ENCODE measurements at places on chromosomes 5 and 9. TPM values are rescaled to one million over a fixed set of nuclear protein-coding genes. Genes with fewer than 3 reads are reported as not detected.

The WHRN gene
- total RNA-seq: 16.4 TPM

- no peak for DNase-seq
These were observed 13.9 kb downstream of the PIK3R1 start for GRCh38 chr5:68229416-68229815.

GRCh38 chr9:10003047-10003446 is 609.8 kb downstream of the PTPRD start:
- DNase-seq: no peak

- DNase-seq: peak; percentile 28
These were observed 37.0 kb downstream of the MAMDC2 start for GRCh38 chr9:70080481-70081119.

- no peak for DNase-seq
These were observed 11.5 kb upstream of the CARD19 start for GRCh38 chr9:93084471-93084881.

GRCh38 chr9:97425336-97425972 is 13.6 kb downstream of the TDRD7 start:
- DNase-seq: no peak

The DRD1 gene
- under 0.01 TPM for total RNA-seq

DNA sequence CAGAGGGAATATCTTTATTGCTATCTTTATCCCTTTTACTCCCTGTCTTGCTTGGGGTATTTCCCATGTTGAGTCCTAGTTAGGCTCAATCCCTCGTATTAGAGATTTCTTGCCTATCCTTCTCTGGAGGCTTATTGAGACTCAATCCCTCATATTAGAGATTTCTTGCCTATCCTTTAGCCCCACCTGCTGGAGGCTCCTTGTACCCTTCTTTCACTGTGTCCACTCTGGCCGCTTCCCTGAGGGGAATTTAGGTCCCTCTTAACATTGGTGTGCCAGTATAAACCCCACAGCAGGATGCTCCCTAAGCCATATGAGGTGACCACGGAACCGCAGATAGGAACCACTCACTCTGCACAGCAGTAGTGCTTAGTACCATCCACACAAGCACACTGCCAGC is 110.7 kb upstream of the MAMDC2 start:
- no peak for DNase-seq

All from breast epithelium (tissue), 4 donors.